NCI-H1105 (cell line): ENCODE measurements at places on chromosomes 5 and 9.
A peak's percentile ranks its signal among the peaks of the same experiment; 100 is the strongest.

DNA sequence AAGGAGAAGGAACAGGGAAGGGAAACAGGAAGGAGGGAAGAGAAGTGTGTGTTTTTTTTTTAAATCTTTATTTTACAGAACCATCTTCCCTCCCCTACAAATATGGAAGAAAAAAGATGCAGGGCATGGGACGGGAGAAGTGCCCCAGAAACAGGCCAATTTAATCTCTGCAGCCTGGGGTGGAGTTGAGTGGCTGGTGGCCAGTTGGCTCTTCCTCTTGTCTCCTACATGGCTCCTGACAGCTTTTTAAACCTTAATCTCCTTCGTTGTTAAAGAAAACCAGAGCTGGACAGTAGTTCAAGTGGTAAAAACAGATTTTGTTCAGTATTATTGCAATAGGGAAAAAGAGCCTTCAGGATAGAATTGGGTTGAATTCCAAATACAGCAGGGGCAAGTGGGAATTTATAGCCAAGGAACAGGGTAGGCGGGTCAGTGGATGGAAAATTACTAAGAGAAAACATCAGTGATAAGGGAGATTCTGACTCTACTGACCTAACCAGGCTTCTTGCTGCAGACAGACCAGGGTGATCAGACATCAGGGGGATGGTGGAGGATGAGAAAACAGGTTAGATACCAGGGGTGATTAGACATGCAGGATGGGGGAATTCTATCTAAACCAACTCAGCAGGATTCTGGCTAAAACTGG is 125.1 kb upstream of the CLINT1 start:
- no peak for DNase-seq

DNA sequence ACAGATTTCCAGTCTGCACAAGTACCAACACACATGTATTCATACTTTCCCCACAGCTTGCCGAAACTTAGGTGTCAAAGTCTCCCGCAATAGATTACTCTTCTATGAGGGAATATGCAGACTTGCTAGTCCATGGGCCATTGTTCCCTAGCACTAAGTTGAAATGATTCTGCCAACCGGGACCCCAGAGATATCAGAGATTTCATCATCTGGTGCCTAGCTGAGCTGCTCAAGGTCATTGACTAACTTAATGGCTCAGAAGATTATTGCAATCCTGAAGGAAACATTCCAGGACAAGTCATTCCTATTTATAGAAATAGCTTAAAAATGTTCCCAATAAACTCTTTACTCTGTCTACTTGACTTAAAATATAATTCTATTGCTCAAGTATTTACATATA is 202.6 kb downstream of the PIK3R1 start:
- DNase-seq, result no peak

- no peak for DNase-seq
Measured at GRCh38 chr9:100167176-100167575, 68.1 kb downstream of the INVS start.

DNA sequence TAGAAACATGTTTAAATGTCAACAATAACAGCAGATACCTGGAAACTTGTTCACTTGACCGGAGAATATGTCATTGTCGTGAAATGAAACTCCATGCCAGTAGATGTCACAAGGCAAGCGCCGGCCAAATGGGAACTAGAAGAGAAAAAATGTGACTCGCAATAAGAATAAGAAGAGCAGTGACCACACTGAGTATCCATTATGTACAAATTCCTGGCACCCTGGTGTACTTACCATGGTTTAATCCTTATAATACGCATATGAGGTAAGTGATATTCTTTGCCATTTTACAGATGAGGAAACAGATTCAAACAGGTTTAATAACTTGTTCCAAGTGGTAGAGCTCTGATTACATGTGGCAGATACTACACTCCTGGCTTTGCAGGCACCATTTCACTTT is 53.9 kb downstream of the TTLL11 start:
- no peak for DNase-seq

- no peak for DNase-seq
Measured at GRCh38 chr5:122112733-122113558, 16.4 kb upstream of the ZNF474 start.

GRCh38 chr9:127179633-127180441 is 57.4 kb upstream of the ANGPTL2 start:
- no peak for DNase-seq

DNA sequence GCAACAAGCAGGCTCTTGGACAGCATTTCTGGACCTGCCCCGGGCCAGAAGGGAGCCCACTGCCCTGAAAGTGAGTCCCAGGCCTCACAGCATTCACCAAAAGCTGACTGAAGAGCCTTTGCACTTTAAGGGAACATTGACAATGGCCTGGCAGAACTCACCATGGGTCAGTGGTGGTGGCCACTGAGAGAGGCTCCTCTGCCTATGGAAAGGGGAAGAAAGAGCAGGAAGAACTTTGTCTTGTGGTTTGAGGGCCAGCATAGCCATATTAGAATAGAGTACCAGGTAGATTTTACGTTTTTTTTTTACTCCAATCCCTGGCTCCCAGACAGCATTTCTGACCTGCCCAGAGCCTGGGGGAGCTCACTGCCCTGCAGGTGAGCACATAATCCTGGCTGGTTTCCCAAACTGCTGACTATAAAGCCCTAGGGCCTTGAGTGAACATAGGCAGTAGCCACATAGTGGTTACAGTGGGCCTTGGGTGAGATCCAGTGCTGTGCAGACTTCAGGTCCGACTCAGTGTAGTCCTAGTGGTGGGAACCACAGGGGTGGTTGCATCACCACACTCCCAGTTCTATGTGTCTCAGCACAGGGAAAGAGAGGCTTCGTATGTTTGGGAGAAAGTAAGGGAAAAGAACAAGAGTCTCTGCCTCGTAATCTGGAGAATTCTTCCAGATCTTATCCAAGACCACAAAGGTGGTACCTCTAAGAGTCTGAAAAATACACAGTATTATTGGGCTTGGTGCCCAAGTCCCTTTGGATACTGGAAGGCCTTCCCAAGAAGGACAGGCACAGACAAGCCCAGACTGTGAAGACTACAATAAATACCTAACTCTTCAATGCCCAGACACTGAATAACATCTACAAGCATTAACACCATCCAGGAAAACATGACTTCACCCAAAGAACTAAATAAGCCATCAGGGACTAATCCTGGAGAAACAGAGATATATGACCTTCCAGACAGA is 89.5 kb downstream of the TSSK1B start:
- no peak for DNase-seq

DNA sequence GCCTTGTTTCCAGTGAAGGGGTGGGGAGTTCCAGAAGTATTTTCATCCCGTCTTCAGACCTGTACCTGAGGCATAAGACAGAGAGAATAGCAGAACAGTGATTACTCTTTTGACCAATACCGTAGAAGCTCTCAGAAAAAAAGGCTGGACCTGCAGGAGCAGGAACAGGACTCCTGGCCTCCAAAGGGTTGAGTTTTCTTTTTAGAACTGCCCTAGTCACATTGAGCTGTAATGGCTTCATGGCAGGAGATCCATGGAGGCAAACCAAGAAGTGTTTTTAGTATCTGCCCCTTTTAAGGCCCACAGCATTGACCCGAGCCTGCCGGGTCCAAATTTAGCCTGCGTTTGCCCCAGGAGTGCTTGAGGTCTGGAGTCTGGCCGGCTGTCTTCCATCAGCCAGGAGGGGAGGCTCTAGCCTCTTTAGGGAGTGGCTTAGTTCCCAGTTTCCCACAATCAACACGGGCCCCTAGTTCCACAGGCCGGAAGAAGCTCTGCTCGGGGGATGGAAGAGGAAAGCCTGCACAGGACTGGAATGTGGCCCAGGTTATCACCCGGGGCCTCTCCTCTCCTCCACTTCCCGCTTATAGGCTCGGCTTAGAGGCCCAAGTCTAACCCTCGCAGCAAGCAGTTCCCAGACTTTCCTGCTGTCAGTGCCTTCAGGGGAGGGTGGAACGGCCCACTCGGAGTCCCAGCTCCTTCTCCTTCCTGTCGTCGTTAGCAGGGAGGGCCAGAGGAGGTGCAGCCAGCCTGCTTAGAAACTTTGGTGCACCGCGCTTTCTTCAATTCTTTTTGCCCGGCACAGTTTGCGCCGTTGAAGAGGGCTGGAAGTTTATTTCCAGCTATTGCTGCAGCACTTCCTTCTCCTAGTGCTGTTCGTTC is 80.7 kb downstream of the C9orf152 start:
- no peak for DNase-seq

DNA sequence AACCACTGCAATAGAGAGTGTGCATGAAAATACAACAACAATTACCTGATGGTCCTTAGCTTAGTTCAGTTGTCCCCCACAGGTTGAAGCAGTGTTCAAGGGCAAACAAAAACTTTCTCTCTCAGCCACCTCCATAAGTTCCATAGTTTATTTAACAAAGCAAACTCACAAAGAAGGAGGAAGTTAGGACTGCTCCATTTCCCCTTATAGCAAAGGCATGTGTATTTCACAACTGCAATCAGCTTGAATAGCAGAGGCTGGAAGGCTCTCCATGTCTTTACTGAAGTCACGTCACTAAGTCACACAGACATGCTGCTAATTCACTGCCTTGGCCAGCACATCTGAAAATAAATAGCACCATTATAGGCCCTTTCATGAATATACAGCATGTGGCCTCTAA is 43.3 kb downstream of the DOCK8 start:
- no peak for DNase-seq

- no peak for DNase-seq
Measured at GRCh38 chr5:141636106-141636412, 590 bp downstream of the HDAC3 start.

GRCh38 chr9:98627296-98627695 is 81.4 kb downstream of the GABBR2 start:
- DNase-seq, result no peak

DNA sequence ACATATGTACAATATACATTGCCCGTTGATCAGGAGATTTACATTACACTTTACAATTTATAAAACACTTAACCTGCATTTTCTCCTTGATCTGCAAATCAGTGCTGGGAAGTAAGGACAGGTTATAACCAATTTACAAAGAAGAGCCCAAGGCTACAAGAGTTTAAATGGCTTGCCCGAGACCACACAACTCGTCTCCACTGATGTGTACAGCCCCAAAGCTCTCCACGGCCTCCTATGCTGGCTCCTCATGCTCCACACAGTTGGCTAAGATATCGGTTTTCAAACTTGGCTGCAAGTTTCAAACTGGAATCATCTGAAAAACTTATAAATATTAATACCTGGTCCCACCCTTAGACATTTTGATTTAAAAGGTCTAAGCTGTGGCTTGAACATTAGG is 10.3 kb downstream of the ACTL7B start:
- no peak for DNase-seq

GRCh38 chr9:36217256-36217968 is 26.7 kb downstream of the CLTA start:
- peak; percentile 62 for DNase-seq

DNA sequence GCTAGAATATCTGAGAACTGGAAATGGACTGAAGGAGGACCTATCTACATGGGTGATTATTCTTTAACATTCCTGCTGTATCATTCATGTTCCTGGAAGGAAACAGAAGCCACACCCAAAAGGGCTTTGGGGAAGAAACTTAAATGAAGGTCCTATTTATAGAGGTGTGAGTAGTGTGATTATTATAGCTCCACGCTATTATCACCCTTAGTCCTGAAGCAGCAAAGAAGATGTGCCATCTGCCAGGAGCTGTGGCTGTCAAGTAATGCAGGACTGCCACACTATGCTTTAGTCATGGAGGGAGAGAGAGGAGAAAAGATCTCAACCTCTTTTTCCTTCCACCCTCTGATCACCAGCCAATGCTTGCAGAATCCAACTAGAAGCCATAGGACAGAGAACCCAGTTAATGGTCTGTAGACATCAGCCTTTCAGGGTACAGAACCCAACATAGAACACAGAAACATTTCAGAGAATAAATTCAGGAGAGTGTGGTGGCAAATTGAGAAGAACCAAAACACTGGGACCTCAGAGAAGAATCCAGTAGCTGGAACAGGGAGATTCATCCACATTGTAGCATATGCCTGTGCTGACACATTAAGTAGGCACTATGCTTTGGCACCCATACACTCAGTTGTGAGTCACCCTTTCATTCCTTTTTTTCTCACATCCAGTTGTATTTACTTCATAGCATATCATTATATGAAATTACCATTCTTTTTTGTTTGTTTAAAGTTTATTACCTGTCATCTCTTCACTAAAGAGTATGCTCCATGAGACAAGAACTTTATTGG is 21.0 kb upstream of the RNF180 start:
- no peak for DNase-seq
